ENCODE measurements at places on chromosomes 2 and 18. TPM values are rescaled to one million over a fixed set of nuclear protein-coding genes. Genes with fewer than 3 reads are reported as not detected.

- DNase-seq, result peak; percentile 36
These were observed 96.2 kb upstream of the SNTG2 start for GRCh38 chr2:854460-854859.

DNA sequence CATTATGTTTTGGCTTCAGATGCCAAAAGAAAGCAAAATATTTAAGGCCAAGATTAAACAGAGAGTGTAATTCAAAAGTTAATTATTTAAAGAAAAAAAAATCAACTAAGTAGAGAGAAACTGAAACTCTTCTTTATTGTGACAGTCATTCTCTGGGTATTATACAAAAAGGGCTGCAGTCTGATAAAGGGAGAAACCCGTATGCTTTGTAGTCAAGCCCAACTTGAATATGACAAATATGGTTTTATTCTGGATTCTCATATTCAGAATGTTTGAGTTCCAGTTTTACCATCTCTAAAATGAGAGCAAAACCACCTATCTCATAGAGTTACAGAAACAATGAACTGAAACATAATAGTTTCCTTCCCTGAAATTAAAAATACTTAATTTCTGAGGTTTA lies 8.2 kb downstream of the CDH2 start:
- DNase-seq, result no peak

DNA sequence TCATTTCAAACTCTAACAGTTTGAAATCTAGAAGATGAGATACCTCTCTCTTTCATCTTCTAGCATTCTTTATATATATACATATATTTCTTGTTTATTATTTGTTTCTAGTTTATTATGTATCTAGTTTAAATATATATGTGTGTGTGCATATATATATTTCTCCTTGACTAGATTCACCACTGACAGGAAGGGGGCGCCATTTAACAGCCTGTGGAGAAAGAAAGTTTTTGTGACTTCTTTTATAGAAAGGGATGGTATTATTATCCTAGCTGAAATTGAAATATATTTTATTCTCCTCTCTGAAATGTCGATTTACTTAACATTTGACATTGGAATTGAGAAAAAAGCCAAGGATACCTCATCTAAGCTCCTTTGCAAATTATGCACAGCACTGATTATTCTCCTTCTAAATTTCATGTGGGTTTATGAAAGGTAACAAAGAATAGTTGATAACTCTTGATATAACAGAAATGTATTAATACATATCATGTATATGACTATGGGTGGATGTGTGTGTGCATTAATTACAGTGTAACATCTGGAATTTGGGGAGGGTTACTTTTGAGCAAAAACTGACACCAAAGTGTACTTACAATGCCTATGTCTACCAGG lies 160.7 kb upstream of the NT5C1B start:
- peak; percentile 53 for DNase-seq

- DNase-seq, result no peak
These were observed 42.0 kb downstream of the OXER1 start for GRCh38 chr2:42721898-42722297.

- DNase-seq, result no peak
These were observed 143.6 kb downstream of the MYO3B start for GRCh38 chr2:170321526-170321925.

GRCh38 chr2:218343591-218343990 lies 13.1 kb upstream of the CATIP start:
- DNase-seq, result peak; percentile 23

- DNase-seq, result no peak
These were observed 920.0 kb downstream of the TDRD15 start for GRCh38 chr2:22043784-22044183.

DNA sequence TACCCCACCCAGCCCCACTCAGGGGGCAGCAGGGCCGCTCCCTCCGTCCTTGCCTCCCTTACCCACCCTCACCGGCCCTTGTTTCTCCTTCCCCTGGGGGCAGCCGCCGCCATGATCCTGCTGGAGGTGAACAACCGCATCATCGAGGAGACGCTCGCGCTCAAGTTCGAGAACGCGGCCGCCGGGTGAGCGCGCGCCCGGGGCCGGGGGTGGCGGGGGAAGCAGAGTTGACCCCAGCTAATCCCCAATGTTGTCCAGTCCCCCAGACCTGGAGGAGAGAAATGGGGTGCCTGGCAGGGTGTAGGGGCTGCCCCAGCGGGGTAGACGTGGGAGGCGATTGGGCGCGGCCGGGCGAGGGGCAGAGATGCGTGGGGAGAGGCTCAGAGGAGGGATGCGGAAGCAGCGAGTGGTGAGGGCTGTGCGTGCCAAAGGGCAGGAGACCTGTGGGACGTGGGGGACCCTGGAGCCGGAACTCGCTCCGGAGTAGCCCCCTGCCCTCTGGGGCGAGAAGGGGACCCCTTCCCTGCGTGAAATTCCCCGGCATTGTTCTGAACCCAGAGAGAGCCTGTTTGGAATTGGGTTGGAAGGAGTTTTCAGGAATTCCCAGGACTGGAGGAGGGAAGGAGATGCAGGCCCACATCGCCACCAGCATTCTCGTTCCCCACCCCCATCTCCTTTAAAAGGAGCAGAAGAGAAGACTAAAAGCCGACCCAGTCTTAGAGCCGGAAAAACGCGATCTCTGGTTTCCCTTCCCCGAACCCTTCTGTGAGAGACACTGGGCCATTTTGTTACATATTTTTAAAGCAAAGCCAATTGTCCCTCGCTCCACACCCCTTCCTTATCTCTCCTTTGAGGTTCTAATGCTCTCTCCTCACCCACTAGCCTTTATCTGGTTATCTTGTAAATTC lies 625 bp downstream of the ARPC2 start:
- peak; percentile 57 for DNase-seq

- peak; percentile 41 for DNase-seq
These were observed 235.1 kb downstream of the NCKAP5 start for GRCh38 chr2:133333181-133333580.

DNA sequence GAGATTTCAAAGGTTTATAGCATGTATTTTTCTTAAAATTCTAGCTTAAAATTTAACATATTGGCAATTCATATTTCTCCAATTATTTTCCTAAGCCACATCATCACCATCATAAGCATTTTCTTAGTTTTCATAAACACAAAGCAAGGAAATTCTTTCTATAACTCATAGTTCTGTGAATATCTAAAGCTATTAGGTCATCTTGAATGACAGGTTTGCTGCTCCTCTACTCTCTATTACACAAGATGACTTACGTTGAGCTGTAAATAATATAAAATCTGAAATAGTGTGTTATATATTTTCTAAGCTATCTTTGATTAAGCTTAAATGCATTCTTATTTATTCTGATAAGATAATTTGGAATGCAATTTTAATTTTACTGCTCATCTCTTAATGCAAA lies 984.6 kb upstream of the CNTNAP5 start:
- DNase-seq, result no peak

GRCh38 chr2:237180987-237181386 lies 95.3 kb downstream of the COPS8 start:
- no peak for DNase-seq

Gene UGT1A8
- total RNA-seq, result 15.1 TPM

Gene GYPC
- 33.4 TPM for total RNA-seq

Gene CCT4
- total RNA-seq, result 360 TPM

Gene SALL3
- total RNA-seq, result 4.1 TPM

Gene NR4A2
- not detected for total RNA-seq
